ENCODE measurements at places on chromosomes 4 and X.

GRCh38 chr4:152803541-152803940 is 23.8 kb downstream of the ARFIP1 start:
- no peak for DNase-seq

DNA sequence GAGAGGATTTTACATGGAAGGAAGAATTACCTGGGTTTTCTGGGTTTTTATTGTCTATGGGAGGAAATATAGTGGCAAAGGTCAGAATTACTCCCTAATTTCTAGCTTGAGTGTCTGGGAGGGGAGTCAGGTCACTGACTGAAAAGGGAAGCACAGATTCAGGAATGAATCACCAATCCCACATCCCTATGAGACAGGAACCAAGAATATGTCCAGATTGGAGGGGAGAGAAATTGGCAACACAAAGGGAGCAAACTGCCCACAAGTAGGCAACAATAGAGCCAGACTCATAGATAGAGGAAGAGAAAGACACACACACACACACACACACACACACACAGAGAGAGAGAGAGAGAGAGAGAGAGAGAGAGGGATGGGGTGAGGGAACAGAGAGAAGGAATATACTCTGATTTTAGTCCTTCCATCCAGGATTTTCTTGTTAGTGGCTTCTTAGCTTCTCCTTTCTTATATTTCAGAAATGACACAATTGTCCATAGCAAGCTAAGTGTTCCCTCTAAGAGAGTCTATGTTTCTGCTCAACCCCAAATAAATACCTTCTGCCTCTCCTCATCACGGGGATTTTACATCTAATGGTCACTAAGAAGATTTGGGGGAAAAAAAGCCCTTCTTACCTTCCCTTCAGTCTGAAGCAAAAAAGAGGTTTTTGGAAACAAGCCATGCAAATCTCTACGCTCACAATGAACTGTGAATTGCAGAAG is 12.0 kb downstream of the P2RY10 start:
- peak; percentile 37 for DNase-seq

GRCh38 chrX:130100180-130100579 is 10.1 kb downstream of the ELF4 start:
- no peak for DNase-seq

DNA sequence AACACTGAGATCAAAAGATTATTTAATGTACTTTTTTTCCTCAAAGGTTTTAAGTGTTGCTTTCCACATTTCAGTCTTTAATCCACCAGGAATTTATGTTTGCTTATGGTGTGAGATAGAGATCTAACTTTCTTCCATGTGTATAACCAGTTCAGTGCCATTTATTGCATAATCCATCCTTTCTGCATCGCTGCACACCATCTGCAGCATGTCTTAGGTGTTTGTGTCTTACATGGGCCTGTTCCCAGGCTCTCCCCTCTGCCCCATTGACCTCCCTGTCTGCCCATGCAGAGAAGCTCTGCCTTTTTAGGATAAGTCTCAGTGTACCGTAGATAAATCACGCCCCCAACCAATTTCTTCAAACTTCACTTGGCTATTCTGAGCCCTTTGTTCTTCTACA is 30.3 kb downstream of the NSDHL start:
- DNase-seq = no peak

- DNase-seq = no peak
Measured at GRCh38 chr4:187663076-187663475, 332.5 kb upstream of the ZFP42 start.

DNA sequence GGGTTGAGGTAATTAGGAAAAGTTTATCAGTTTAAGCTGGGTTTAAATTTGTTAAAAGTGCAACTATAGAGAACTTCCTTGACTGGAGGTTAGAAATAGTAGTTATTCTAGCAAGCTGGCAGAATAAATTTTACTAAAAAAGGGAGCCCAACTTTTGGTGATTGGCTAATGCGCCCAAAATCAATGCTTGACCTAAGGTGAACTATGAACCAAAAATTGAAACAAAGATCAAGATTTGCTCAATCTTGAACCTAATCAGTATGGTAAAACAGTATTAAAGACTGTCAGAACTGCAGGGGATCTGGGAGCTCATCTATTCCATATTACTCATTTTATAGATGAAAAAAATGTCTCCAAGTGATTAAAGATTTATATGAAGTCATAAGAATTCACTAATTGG is 6.1 kb upstream of the SPATA18 start:
- DNase-seq = no peak

- DNase-seq = no peak
Measured at GRCh38 chr4:102247041-102247440, 98.2 kb downstream of the SLC39A8 start.

GRCh38 chr4:39504538-39504937 is 22.7 kb downstream of the UGDH start:
- DNase-seq = no peak

DNA sequence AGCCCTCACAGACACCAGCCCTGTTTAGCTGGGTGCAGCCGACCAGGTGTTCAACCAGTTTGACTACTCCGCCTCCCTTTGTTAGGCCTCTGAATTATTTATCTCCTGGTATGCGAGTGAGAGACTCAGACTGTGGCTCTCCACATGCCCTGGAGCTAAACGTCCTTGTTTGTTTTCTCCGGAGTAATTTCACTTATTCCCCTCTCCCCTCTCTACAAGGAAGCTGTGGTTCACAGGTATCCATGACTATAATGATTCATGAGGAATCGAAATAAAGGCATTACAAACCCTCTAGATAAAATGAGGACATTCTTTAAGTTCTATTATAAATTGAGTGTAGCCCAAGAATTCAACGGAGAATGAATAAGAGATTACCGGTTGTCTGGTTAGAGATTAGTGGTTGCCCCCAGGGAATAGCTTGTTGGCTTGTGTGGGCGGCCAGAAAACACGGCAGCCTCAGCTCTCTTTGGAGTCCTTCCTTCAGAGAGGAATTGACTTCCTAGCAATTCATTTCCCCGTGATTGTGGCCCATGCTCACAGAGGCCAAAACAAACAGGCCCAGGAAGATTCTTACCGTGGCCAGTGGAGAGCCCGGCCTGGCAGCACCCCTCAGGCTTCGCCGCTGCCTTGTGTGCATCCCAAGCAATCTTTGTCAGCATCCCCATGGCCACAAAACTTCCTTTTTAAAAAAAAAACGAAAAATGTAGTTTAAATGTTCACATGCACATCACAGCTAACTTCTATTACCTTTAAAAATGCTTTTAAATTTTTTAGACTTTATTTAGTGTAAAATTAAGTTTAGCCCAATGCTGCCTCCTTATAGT is 60.2 kb upstream of the CBR4 start:
- DNase-seq = no peak

DNA sequence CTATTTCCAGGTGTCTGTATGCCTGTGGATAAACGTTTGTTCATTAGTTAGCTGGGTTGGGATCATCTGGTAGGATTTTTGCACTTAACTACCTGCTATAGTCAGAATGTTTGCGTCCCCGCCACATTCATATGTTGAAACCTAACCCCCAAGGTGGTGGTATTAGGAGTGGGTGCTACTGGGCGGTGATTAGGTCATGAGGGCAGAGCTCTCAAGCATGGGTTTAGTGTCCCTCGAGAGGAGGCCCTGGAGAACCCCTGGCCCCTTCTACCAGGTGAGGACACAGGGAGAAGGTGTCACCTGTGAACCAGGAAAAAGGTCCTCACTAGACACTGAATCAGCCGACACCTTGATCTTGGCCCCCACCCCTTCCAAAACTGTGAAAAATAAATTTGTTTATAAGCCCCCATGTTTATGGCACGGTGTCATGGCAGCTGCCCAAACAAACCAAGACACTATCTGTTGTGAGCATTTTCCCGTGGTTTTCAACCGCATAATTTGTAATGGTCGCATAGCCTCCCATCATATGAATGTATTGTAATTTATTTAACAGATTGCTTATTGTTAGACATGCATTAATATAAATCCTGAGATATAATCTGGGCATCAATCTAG is 92.7 kb upstream of the TRIM2 start:
- DNase-seq = no peak

- no peak for DNase-seq
Measured at GRCh38 chr4:6932918-6933317, 23.3 kb downstream of the TBC1D14 start.

- DNase-seq = peak; percentile 85
Measured at GRCh38 chr4:83010522-83011318, at the start of gene LIN54. TSS of gene LIN54 (minus strand) at chr4:83010823. CDS start at chr4:82984844, 25,979 bp downstream.

- peak; percentile 46 for DNase-seq
Measured at GRCh38 chr4:140046543-140046942, 107.4 kb downstream of the MAML3 start.

DNA sequence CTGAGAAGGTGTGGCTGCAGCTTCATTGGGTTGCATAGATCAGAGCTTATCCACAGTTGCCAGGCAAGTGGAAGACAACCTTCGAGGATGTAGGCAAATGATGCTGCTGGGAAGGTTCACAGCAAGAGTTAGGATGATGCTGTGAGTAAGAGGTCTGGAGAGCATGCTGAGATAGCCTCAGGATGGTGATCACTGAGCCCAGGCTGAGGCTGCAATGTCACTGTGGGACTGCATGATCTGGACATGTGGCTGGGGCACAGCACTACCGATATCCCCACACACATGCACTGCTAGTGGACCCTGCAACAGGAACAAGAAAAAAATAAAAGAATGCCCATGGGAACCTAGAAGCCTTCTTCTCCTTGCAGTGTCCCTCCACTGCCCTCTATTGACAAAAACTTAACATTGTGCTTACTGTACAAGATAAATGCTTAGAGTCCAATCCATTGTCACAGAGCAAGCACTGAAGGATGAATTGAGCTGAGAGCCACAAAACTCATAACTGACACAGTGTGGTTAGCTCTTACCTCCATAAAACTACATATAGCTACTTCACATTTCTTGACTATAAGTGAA is 105.6 kb downstream of the CNKSR2 start:
- DNase-seq = peak; percentile 51

- no peak for DNase-seq
Measured at GRCh38 chr4:8281519-8282133, 12.1 kb downstream of the HTRA3 start.

GRCh38 chr4:25588206-25588605 is 67.4 kb upstream of the SLC34A2 start:
- DNase-seq = no peak

- DNase-seq = no peak
Measured at GRCh38 chrX:153304988-153305736, 16.4 kb downstream of the PNMA6F start.

DNA sequence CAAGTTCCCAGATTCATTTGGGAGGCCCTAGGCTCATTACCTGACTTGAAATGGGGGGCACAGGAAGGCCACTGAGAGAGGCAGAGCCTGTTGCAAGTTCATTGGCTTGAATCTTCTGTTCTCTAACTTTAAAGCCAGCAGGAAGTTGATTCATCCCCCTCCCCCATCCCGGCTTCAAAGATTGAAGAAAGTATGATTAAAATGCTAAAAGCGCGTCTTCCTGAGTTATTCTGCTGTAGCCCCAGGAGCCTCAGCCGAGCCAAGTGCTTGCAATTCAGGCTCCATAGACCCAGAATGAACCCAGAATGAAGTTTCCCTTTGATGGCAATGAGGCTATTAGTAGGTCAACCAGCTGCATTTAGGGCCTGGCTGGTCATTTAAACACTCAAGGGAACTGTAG is 14.7 kb downstream of the CHST7 start:
- DNase-seq = no peak

GRCh38 chr4:6557185-6557584 is 17.8 kb upstream of the MAN2B2 start:
- DNase-seq = no peak

- DNase-seq = no peak
Measured at GRCh38 chr4:78984593-78984992, 45.4 kb upstream of the PAQR3 start.

- no peak for DNase-seq
Measured at GRCh38 chr4:89022426-89023128, 34.4 kb downstream of the FAM13A start.

DNA sequence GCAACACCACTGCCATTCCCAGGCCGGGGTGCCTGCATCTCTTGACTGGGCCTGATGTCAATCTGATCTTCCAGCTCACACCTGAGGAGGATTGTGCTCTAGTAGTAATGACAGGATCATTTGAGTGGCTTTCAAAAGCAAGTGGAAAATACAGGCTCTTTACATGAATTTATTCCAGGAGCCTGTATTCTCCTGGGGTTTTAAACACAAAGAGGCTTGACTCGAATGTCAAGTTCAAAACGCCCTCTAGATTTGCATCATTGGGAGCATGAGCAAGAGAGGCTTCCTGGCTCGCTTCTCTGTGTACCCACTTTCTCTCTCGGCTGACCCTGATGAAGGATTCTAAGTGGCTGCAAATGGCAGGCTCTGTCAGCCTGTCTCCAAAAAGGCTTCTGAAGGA is 199.5 kb upstream of the PUDP start:
- no peak for DNase-seq

GRCh38 chr4:83340692-83341343 is 6.2 kb upstream of the HPSE start:
- DNase-seq = no peak

- no peak for DNase-seq
Measured at GRCh38 chr4:127783955-127784770, 2.0 kb downstream of the HSPA4L start.

DNA sequence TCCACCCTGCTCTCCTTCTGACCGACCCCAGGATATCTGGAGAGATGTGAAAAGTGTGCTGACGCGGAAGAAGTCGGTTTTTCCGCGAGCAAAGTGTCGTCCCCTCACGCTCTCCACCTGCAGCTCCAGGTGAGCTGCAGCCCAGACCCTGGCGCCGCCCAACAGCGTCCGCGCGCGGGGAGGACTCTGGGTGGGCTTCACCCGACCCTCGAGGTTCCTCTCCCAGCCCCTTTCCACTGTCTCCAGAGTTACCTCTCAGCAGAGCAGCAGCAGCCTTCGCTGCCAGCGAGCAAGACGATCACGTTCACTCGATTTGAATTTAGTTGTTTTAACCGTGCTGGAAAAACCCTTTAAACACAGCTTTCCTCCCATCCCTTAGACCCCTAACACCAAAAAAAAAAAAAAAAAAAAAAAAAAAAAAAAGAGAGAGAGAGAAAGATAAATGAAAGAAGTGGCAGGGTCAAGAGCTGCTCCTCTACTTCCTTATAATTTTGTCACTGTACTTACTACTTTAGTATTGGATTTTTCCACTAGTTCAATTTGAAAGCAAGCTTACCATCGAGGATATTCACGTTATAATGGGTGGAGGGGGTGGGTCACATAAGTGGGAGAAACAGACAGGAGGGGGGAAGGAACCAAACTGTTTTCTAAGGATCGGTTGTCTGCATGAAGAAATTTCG is 758 bp upstream of the NR3C2 start:
- DNase-seq = peak; percentile 4

GRCh38 chrX:1599791-1600405 is 8.5 kb downstream of the AKAP17A start:
- no peak for DNase-seq

GRCh38 chrX:153411255-153411987 is at the start of gene ZFP92:
TSS of gene ZFP92 (plus strand) at chrX:153411472. CDS start at chrX:153418323, 6,851 bp downstream.
- peak; percentile 35 for DNase-seq

GRCh38 chr4:121594796-121595526 is 101.8 kb downstream of the ANXA5 start:
- DNase-seq = no peak

- peak; percentile 72 for DNase-seq
Measured at GRCh38 chrX:40169193-40170101, 71.7 kb upstream of the BCOR start.

- no peak for DNase-seq
Measured at GRCh38 chr4:12963912-12964311, 520.2 kb downstream of the RAB28 start.

- no peak for DNase-seq
Measured at GRCh38 chr4:61782133-61782532, 582.0 kb downstream of the ADGRL3 start.

- DNase-seq = no peak
Measured at GRCh38 chr4:11436084-11436483, 7.4 kb upstream of the HS3ST1 start.
